Progenitor cell of endocrine pancreas (in vitro differentiated cells): ENCODE measurements at places on chromosomes 1 and 21. TPM values are rescaled to one million over a fixed set of nuclear protein-coding genes. Genes with fewer than 3 reads are reported as not detected.

DNA sequence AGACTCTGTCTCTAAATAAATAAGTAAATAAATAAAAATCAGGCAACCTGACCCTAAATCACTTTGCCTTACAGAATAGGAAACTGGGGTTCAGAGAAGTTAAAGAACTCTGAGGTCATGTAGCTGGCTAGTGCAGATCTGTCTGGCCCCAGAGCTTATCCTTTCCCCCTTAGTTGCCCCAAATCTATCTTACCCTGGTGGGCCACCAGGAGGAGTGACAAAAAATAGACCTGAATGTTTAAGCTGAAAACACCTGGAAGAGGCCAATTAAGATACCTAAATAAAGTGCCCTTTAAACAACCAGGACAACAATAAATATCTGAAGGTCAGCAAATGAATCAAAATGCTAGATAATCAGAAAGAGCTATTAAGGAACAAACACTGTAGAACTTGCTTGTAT lies 59.7 kb downstream of the TEX35 start:
- no peak for DNase-seq

Gene CD52
- total RNA-seq, result 0.89 and 1.8 TPM in 2 replicates

Gene RPTN
- not detected in 2 replicates for total RNA-seq

DNA sequence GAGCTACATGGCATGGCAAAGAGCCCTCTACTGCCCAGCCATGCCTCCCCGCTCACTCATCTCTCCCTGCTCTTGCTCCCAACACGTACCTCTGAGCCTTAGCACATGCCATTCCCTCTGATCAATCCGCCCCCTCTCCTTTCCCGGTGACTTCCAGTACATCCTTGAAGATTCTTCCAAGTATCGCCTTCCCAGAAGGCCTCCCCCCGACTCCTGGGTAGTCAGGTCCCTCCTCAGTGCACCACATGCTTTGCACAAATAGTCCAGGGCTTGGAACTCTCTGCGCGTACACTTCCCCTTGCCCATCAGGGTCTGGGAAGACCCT lies 77.0 kb upstream of the IFFO2 start:
- DNase-seq, result no peak

- DNase-seq, result no peak
These were observed 273.8 kb upstream of the ESRRG start for GRCh38 chr1:216997069-216997468.

Gene TNNT2
- total RNA-seq, result 1.9 and 2.3 TPM in 2 replicates
